ENCODE measurements at places on chromosomes 7 and 10.
A peak's percentile ranks its signal among the peaks of the same experiment; 100 is the strongest.

- DNase-seq, result no peak
Observed at GRCh38 chr7:12130609-12131008, 80.5 kb upstream of the TMEM106B start.

GRCh38 chr10:62498271-62498670 is 124.1 kb downstream of the ZNF365 start:
- no peak for DNase-seq

GRCh38 chr10:80460399-80461207 is 6.5 kb downstream of the TSPAN14 start:
- DNase-seq, result peak; percentile 54

- peak; percentile 73 for DNase-seq
Observed at GRCh38 chr10:113073549-113074189, 123.6 kb downstream of the TCF7L2 start.

DNA sequence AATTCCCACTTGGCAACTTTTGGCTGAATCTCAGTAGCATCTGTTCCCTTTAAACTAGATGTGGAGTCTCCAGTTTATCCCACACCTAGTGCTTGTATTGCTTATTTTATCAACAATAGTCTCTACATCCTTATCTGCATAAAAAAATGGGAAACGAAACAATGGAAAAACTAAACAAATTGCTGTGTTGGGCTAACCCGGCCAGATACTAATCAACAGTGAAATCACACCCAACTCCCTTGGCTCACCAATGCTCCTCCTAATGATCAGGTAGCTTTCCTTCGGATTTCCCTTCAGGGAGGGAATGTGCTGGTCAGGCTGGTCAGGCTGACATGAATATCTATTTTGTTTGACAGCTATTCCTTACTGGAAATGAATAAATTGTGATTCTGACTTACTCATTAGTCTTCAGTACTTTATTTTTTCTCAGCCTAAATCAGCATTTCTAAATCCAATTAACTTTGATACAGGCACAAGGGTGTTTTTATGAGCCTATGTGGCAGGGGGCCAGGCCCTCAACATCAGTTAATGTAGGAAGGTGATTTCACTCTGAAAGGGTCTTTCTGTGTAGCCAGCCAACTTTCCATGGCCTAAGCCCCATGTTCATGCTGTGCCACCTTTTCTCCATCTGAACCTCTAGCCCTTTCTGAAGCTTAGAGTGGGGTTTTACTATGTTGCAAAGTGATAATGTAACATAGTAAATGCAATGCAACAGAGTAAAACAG is 170.5 kb upstream of the NPSR1 start:
- DNase-seq, result no peak

- DNase-seq, result no peak
Observed at GRCh38 chr10:131774681-131775085, 126.1 kb upstream of the PPP2R2D start.

DNA sequence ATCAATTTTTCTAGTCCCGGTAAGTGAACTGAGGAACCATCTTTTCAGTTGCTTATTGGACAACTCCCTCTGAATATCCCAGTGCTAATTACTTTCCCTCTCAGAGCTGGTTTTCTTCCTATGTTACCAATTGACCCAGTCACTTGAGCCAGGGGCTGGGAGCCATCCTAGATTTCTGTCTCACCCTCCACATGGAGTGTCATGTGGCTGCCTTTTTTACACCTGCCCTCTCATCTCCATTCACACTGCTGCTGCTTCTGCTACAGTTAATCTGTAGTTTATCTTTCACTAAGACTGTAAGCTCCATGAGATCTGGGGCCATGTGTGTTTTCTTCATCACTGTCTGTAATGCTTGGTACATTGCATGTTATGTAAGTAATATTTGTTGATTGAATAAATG is 35.8 kb downstream of the VCL start:
- no peak for DNase-seq

GRCh38 chr10:104273286-104273685 is 4.3 kb downstream of the GSTO2 start:
- DNase-seq, result no peak

GRCh38 chr7:2231992-2232765 is 566 bp downstream of the MAD1L1 start:
- DNase-seq, result peak; percentile 38

Measured in muscle of leg (tissue), 16 donors.